ENCODE measurements at places on chromosomes 7 and 10.

DNA sequence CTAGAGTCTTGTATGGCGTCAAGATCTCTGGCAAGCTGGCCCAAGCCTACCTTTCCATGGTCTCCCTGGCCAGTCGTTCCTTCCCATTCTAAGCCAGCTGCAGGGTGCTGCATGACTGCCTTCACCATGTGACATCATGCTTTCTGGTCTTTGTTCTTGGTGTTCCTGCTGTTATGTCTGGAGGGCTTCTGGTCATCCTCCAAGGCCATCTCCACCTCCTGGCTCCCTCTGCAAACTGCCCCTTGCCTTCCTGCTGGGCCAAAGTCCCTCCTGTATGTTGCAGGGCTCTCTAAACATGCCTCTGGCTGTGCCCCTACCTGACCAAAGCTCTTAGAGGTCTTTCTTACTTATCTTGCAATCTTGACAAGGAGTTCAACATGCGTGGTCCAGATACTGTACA is 44.4 kb upstream of the SHH start:
- DNase-seq, result no peak

- DNase-seq, result no peak
These were observed 30.3 kb downstream of the ARID5B start for GRCh38 chr10:61931620-61932332.

DNA sequence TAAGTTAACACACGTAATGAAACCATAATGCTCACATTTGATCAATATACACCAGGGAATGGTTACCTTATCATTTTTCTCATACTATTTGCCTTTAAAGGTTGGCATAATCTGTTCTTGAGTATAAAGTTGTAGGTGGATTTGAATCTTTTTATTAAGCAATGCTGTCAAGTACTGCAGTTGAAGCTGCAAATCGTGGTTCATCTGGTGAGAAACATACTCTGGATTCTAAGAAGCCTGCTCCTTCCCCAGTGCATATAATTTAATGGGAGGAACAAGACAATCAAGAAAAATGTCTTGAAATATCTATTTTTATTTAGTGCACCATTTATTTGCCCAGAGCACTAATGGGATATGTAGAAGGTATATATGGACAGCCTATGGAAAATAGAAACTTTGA is 68.7 kb upstream of the DLX6 start:
- DNase-seq, result no peak

GRCh38 chr10:94061026-94061425 is 67.3 kb downstream of the PLCE1 start:
- no peak for DNase-seq

DNA sequence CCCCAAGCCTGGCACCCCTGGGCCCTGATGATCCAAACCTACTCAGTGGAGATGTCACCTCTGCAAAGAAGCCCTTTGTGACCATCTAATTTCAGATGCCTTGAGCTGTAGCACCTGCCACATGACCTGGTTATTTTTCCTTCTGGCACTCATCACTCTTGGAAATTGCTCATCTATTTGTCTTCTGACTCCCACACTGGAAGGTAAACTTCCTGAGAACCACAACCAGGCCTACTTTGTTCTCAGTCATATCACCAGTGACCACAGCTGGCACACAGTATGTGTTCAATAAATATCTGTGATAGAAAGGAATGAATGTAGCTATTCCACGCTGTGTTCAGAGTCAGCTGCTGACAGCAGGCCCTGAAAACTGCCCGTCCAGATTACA is 97.1 kb downstream of the SH3PXD2A start:
- DNase-seq, result peak; percentile 13

DNA sequence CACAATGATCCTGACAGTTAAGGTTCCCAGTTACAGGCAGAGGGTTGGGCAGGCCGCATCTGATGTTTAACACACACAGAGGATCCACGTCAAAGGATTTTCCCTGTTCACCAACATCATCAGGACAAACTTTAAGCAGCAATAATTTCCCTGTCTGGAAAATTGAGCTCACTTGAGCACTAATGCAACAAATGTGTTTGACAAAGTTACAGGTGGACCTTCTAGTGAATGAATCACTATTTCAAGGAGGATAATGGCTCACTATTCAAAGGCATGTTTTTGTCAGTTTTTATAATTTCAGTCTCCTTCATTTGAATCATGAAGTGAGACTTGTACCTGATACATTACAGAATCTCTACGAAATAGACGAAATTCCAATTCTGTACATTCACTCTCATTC is 127.3 kb downstream of the DIP2C start:
- DNase-seq, result no peak

DNA sequence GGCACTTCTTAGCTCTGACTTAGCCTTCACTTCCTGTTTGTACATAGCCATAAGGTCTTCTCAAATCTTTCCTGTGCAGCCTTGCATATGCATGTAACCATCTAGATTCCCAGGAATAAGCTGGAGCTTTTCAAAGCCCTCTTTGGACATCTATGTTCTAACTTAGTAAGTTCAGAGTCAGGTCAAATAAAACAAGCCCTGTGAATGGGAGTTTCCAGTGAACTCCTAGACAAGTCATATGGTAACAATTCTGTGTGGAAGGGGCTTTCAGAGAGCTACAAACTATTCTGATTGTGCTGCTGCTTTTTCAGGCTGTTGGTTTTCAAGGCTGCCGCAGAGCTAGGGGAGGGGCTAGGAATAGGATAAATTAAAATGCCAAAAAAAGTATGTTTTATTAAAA is 208.4 kb upstream of the AKR1E2 start:
- no peak for DNase-seq

- DNase-seq, result no peak
These were observed 4.2 kb downstream of the IKZF1 start for GRCh38 chr7:50308532-50309385.

DNA sequence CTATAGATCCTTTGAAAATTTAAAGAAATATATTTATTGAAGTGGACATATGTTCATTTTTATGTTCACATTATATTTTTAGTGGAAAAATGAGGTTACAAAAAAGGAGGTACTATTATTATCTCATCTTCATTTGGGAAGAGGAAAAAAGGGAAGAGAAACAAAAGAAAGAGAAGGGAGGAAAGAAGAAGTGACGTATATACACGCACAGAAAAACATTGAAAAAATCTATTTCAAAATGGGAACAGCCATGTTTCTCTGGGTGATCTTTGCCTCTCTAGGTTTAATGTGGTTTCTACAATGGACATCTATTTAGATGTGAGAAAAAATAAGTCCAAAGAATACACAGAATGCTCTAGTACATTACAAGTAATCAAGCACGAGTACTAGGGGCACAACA is 14.8 kb downstream of the ANK3 start:
- no peak for DNase-seq

DNA sequence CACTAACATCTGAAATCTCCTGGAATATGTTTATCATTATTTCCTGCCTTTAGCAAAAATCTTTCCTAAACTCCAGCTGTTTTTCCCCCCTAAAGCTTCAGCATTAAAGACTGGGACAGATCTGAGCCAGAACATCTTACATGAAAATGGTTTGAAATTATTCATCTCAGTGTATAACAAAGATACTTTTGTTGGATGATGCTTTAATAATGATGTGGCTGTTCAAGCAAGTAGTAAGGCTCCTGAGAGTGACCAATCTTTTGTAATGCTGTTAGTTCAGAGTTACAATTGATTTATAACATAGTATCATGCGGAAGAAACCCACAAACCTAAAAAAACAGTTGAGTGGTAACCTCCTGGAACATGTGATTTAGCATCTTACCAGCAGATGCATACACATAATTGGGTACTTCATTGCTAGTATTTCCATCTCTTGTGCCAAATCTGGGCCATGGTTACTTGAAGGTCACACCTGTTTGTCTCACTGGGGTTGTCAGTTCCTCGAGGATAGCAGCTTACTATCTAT is 1.5 kb downstream of the BZW2 start:
- DNase-seq, result no peak

DNA sequence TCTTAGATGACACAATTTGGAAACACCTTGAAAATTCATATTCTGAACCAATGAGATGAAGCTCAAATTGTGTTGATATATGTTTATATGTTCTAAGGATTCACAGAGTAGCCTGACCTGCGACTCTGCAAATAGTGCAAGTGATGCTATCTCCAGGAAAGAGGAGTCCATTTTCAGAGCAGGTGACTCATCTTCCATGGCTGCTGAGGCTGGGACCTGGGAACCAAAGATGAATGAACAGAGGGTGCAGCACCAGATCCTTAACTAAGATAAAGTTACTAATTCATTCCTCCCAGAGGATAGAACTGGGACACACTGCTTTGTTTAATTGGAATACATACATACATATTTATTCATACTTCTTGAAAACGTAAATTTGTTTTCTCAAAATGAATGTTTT is 240.6 kb upstream of the SEMA3C start:
- no peak for DNase-seq

GRCh38 chr7:88072715-88073055 is 138.6 kb downstream of the ADAM22 start:
- DNase-seq, result no peak

DNA sequence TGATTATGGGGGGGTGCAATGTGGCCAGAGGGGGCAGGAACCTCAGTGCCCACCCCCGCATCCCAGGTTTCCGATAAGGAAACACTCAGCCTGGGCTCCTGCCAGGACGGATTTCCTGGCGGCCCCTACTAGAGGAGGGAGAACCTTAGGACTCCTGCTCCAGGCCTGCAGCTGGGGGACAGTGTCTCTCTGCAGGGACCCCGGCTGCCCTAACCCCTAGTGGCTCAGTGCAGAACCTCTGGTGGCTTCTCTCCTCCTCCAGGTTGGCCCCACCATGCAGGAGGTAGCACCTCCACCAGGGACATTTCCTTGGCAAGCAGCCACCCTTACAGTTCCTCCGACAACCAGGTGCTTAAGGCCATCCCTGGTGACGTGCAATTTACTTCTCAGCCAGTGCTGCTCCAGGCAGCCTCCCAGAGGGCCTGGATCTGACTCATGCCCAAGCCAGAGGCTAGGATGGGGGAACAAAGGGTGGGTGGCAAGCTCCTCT is 31.9 kb downstream of the SH2B2 start:
- peak; percentile 43 for DNase-seq

DNA sequence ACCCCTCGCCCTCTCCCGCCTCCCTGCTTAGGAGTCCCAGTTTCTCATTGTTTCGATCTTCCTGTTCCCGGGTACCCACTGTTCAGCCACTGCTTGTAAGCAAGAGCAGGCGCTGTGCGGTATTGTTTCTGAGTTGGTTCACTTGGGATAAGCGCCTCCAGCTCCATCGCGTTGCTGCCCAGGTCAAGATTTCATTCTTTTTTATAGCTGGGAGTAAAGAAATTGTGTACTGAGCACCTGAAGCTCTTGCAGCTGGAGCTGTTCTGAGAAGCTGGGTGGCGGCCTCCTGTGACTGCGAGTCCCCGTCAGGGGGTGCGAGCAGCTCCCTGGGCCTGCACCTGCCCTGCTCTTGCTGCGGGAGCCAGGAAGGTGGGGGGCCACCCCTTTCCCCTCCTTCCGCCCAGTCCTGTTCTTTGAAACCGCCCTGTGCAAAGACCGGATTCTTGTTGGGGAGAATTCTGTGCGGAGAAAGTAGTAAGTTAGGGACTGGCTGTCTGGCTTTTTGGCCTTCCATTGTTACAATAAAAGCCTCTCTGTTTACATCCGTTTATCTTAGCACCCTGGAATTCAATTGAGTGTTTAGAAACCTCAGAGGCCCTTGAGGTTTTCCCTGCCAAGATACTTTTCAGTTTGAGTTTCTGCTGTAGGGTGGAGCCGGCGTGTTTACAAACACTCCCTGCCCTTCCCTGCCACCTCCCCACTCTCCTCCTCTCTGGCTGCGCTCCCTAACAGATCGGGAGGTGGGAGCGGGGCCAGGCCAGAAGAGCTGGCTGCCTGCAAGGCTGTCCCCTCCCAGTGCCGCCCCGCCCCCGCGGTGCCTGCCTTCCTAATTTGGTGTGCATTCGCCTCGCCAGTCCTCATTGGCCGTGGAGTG is 30.8 kb upstream of the AP5Z1 start:
- DNase-seq, result peak; percentile 100

DNA sequence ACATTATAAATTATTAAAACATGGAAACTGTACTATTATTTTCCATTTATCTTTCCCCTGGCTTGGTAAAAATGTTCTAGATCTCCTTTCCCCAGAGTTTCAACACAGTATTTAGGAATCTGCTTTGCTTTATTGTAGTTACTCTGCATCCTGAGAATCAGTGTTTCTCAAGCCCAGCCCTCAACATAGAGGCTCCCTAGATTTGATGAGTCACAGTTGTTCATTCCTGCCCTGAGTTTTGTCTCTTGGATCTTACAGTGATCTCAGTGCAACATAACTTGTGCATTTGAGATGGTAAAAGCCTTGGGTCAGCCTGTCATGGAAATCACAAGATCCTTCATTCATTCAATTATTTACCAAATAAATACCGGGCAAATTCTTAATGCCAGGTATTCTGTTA is 63.0 kb downstream of the VAX1 start:
- DNase-seq, result peak; percentile 4

DNA sequence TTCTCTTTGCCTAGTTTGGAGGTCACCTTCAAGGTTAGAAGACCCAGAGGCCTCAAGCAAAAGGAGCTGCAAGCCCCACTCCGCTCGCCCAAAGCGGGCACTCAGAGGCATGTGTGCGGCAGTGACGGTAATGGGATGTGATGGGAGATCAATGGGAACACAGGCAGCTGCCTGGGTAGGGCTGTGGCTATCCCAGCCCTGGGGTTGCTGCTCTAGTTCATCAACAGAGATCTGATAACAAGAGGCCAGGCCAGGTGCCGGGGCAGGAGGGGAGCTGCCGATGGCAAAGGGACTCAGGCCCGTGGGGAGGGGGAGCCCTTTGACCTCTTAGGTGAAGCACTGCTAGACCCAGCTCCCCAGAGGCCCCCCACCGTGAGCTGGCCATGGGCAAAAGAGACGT is 52.0 kb upstream of the GNA12 start:
- DNase-seq, result no peak

GRCh38 chr7:8314566-8314965 is 52.6 kb upstream of the ICA1 start:
- DNase-seq, result no peak

DNA sequence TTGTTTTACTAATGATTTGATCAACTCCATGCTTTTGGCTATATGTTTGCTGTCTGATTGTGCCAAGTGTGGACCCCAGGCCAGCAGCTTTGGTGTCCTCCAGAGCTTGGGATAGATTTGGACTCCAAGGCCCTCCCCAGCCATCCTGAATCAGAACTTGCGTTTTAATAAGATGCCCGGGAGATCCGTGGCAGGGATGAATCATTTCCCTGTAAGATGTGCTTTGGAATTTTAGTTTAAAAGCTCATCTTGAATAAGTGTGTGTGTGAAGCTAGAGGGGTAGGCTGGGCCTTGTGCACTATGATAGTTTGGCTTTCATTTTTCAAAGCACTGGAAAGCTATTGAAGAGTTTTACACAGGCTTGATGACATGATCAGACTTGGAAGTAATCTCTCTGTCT is 66.2 kb upstream of the SDK1 start:
- DNase-seq, result no peak

GRCh38 chr10:61197057-61197456 is 253.1 kb upstream of the RHOBTB1 start:
- DNase-seq, result no peak

GRCh38 chr10:48797830-48798229 is 113.2 kb downstream of the WDFY4 start:
- no peak for DNase-seq

GRCh38 chr7:81577642-81578340 is 192.1 kb downstream of the HGF start:
- DNase-seq, result no peak
